ENCODE measurements at places on chromosomes 3 and 15.

GRCh38 chr3:77147836-77148578 lies 108.1 kb downstream of the ROBO2 start:
- peak; percentile 7 for DNase-seq

- peak; percentile 69 for DNase-seq
Observed at GRCh38 chr3:139173372-139174108, 128.8 kb upstream of the PRR23C start.

- peak; percentile 68 for DNase-seq
Observed at GRCh38 chr3:192422997-192423342, 304.4 kb downstream of the FGF12 start.

DNA sequence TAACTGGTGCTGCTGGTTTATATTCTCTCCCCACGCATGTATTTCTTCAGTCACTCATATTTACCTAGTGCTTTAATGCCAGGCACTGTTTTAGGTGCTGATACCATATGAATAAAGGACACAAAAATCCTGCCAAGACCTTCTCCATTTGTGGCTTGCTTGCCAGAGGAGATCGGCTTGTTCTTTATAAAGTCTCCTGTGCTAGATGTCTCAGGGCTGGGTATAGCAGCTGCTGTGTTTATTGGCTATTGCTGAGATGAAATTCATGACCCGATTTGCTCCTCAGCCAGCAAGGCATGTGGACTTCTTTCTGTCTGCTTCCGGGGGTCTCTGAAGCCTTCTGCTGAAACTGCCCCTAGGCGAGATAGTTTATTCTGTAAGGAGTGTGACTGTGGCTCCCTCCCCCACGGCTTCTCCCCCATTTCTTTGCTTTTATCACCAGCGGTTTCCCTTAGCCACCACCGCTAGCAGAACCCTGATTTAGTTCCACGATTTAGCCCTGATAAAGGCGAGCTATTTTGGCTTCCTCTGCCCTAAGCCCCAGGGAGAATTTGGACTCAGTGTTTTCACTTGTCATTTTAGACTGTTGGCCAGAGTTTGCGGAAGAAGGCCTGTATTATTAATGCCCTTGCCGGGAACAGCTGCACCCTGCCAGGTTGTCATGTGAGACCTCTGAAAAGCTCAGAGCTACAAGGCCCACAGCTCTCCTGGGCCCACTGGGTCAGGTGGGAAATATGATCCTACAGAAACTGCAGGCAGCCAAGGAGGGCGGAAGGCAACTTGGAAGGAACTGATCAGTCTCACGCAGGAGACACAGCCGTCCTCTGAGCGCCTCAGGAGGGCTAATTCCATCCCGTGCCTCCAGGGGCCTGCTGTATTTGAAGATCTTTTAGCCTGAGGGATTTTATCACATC lies 46.8 kb downstream of the ST6GAL1 start:
- no peak for DNase-seq

DNA sequence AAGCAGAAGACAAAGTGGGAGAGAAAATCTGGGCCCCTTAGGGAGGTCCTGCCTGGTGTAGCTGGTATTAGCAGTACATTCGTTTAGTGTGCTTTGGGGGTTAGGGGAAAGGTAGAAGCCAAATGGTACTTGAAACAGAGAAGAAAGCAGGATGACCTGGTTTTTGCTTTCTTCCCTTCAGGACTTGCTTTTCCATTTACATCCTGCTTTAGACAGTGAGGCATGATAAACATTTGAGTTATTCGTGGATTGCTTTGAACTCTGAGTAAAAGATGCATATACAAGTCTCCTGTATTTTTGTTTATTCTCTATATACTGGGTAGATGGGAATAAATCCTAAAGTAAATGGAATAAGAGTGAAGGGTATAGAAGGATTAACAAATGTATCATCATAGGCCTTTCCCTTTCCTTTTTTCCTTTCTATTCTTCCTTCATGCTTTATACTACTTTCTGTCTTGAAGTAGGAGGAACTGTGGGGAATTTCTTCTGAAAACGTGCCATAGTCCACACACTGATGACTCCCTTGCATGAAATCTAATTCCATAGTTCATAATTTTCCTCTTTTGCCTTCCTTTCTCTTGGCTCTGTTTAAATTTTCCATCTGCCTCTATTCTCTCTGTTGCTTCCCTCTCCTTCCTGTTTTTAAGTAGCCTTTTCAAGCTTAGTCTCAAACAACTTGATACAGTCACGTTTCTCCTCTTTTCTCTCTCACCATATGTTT lies 139.5 kb upstream of the RBMS3 start:
- DNase-seq: no peak

GRCh38 chr3:10474847-10475246 lies 30.5 kb downstream of the ATP2B2 start:
- no peak for DNase-seq

DNA sequence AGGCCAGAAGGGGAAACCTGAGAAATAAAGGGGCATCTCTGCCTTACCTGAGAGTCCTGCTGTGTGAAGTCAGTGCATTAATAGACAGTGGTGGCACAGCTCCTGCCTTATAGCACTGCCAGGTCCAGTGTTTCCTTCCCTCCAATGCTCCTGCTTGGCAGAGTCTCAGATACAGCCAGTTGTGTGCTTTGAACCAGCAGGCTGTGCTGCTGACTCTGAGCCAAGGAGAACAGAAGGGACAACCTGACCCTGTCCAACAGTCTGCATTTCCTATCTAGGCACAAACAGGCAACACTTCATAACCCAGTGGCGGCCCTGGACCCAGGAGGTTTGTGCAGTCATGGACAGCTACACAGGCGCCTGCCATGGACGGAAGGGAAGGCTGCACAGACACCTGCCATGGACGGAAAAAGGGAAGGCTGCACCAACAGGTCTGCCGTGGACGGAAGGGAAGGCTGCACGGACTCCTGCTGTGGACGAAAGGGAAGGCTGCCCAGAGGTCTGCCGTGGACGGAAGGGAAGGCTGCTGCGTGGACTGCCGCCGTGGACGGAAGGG lies 33.9 kb upstream of the PLXNA1 start:
- peak; percentile 85 for DNase-seq

DNA sequence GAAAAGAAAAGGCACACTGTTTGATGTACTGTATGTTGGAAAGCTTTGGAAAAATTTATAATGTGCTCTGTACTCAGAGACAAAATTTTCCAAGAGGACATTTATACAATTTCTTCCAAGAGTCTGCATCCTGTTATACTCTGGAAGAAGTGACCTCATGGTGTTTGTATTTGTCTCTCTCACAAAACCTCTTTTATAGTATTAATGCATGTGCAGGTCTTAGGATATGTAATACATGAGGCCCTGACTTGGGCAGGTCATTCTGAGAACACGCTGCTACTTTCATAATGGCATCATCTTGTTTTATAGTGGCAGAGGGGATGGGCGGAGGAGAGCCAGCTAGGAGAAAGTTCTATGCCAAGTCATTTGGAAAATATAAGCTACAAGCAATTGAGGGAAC lies 72.0 kb upstream of the P3H2 start:
- DNase-seq: no peak

GRCh38 chr3:195450731-195451229 lies 8.0 kb upstream of the ACAP2 start:
- DNase-seq: no peak

DNA sequence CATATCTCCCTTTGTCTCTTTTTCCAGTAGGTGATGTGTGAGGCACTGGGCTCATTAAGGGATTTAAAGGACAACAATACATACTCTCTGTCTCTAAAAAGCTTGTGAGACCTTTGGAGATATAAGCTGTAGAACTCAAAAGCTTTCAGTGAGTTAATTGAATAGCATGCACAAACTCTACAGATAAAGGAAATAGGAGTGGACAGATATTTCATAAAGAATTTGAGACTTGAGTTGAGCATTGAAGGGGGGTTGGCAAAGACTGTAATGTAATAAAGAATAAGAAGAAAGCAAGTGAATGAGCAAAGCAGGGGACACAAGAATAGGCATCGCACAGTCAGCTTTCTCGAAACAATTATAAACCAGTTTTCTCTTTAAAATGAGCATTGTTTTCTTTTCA lies 583.4 kb upstream of the DPPA4 start:
- no peak for DNase-seq

DNA sequence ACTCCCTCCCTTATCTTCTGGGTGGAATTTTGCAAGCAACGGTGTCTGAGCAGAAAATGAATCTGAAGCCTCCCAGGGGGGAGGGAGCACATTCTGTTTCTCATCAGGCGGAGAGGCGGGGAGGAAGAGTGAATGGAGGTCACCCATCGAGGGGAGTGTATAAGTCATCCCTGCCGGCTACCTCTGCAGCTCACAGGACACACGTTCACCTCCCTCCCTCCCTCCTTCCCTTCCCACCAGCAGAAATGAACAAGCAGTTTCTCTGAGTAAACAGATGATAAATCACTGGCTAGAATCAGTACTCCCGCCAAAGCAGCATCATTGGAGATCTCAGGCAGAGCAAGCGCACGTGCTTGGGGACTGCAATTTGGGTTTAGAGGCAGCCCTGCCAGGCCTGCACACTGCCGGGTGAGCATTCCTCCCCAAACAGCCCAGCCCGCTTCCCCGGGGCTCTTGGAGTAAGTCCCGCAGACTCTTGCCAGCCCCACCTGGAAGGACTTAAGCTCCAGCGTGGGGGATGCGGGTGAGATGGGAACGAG lies 38.3 kb downstream of the CPN2 start:
- peak; percentile 81 for DNase-seq

- no peak for DNase-seq
Observed at GRCh38 chr3:31254483-31254882, 278.2 kb upstream of the STT3B start.

- no peak for DNase-seq
Observed at GRCh38 chr3:123152687-123153086, 49.1 kb upstream of the SEC22A start.

DNA sequence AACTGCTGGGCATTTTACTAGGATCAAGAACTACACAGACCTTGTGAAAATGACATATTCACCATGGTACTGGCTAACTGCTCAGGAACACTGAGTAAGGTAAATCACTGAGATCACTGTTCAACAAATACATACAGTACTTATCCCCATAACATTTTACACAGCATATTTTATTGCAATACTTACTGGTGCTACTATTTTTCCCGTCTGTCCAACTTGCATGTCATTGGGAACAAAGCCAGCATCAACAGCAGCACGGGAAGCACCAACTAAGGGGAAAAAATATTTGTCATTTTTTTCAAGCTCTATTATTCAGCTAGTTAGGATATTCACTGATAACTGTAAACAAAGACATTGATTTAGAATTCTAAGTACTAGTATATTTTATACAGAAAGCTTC lies 37.0 kb downstream of the ETFA start:
- peak; percentile 3 for DNase-seq

DNA sequence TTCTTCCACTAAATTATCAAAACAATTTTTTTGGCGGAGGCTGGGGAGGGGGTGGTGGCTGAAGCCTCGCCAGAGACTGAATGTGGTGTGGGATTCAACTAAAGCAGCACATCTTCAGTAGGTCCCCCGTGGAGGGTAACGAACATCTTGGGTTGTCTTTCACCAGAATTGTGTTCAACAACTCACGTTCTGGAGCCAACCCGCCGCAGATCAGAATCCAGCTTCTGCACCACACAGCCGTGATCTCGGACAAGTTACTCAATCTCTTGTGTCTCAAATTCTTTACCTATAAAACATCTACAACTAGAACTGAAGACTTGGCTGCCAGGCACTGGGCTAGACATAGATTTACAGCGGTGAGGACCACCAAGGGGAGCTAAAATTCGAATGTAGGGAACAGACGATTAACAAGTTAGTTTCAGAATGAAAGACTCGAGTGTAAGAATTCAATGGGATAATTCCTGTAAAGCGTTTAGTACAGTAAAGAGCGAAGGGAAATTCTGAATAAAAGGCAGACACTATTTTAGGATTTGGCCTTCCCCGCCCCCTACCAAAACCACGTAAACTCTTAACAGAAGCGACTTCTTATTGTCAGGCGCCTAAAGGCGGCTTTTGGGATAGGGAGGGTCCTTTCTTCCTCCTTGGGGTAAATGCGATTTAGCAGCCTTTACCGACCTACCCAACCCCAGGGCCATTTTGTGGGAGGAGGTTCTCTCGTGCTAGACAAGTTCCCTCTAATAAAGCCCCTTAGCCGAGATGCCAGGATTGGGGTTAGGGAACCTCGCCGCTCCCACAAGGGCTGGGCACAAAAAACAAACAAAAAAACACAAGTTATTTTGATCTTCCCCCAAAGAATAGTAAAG lies 697 bp upstream of the RAB5A start:
- DNase-seq: no peak

DNA sequence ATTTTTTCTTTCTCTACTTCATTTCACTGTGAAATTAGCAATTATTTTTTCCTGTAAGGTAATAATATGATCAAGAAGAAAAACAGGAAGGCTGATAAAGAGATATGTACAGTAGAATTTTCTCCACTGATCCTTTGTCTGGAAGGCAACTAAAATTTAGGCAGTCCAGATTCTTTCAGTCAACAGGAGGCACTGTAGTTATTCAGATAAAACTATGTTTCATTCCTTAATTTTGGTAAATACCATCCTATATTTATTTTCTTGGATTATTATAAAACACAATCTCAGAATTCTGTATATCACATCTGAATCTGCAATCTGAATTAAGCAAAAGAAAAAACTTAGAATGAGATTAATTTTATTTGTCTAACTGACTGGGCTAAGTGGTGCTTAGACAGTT lies 343.2 kb downstream of the LSAMP start:
- no peak for DNase-seq

DNA sequence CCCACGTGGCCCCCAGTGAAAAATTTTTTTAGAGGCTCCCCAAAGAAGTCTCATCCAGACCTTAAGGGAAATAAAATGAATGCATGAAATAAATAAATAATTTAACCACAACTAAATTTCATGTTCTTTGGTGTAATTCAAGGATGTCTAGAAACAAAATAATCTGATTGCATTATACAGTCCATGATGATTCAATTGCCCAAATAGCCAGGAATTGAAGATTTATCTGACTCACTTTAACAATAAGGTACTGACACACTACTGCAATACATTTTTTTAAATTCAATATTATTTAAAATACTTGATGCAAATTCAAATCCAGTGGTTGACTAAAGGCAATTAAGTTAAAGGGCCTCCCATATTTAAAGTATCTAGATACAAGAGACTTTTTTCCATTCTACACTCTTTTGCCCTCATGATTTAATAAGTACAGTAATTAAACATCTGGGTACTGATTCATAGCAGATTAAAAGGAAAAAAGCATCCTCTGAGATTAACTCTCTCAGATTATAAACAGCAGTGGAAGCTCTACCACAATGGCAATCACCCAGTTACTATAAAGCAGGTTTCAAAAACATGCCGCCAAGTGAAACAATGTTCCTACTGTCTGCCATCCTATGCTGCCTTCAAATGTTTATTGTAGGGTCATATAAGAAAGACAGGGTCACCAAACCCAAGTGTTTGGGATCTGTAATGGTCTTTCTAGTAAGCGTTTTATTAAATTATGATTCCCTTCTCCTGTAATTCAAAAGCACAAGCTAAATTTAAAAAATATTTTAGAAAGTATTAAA lies 9.9 kb downstream of the UQCC5 start:
- no peak for DNase-seq

DNA sequence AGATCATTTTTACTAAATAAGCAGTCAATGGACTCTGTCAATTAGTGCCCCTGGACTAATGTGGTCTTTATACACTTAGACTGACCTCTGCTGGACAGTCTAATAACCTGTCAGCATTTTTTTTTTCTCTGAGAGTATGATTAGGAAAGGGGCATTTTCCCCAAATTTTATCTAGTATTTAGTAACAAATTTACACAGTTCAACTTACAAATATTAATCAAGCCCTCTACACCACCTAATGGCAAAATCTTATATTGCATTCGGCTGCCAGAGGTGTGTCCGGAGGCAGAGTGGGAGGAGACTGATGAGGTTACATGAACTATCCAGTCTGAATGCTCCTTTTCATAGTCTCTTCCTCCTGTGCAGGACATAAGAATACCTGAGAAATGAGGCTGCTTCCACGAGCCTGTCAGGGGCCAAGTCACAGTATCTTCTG lies 36.0 kb upstream of the COLQ start:
- DNase-seq: peak; percentile 49

- DNase-seq: no peak
Observed at GRCh38 chr3:122322095-122323075, 2.7 kb upstream of the CSTA start.

All from NCI-H446 (cell line).